Body of pancreas (tissue), 4 donors: ENCODE measurements at places on chromosomes 3 and 15. TPM values are rescaled to one million over a fixed set of nuclear protein-coding genes. Genes with fewer than 3 reads are reported as not detected.

DNA sequence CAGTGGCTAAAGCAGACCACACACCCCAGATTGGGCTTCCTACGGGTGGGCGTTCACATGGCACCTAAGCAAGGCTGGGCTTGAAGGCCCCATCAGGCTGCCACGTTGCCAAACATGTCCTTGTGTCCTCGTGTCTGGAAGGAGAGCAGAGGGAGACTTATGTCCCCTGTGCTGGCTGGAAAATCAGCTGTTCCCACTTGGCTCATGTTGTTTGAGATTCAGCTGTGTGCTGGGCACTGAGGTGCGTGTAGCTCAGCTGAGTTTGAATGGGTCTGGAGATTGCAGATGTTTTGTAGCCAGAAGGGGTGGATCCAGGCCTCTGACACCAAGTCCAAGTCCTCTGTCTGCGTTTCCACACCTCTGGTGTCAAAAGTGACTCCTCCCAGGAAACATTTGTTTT lies 34.6 kb downstream of the RLBP1 start:
- no peak for DNase-seq

GRCh38 chr15:66558271-66558670 lies 7.5 kb downstream of the LCTL start:
- DNase-seq, result no peak

GRCh38 chr3:31448035-31448881 lies 84.5 kb upstream of the STT3B start:
- DNase-seq, result peak; percentile 12

GRCh38 chr3:190169877-190170276 lies 49.2 kb upstream of the P3H2 start:
- no peak for DNase-seq

GRCh38 chr3:31486865-31487533 lies 45.7 kb upstream of the STT3B start:
- no peak for DNase-seq

- no peak for DNase-seq
Measured at GRCh38 chr3:13455644-13456043, 24.5 kb upstream of the HDAC11 start.

DNA sequence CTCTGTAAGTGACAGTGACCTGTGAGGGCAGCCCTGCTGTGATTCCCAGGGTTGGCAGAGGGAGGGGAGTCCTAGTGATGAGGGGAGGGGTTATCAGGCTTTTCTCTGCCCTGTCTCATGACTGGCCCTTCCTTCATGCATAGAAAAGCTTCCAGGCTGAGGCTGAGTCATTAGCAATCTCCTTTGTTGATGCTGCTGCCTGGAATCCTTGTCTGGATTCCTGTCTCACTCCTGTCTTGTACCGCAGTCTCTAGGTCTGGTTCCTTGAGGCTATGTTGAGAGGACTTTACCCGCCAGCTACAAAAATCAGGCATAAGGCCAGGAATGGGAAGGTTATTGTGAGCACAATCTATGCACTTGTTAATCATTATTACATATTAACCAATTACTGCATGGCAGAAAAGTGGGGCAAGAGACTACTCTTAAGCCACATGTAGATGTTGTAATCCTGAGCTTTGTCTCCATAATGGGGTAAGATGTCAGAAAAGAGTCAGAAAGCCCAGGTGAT lies 7.2 kb downstream of the KLHL6 start:
- peak; percentile 16 for DNase-seq

LMCD1 gene
- 32.4 TPM for total RNA-seq

TMCO5A gene
- not detected for total RNA-seq

GASK1A gene
- 16.8 TPM for total RNA-seq

CFAP20DC gene
- 0.33 TPM for total RNA-seq

SH3GL3 gene
- total RNA-seq, result not detected

CCDC51 gene
- 2.6 TPM for total RNA-seq
